ENCODE measurements at places on chromosomes 1 and 21.

DNA sequence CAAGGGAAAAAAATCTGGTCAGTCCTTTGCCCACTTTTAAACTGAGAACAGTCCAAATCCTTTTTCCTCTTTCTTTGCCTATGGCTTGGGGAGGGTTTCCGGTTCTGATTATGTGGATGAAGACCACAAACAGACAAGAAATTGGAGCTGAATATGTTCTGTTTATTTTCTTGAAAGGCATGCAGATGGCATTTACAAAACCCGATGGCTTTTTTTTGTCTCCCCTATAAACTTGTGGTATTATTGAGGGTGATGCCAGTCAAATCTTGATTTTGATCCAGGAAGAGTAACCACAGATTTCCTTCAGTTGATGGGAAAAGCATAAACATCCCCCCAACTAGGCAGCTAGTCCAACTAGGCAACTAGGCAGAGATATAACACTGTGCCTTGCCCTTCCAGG, 38.9 kb downstream of the PLPP3 start:
- H3K27me3 ChIP-seq: no peaks in the 10 kb centered on the region
- H3K4me1 ChIP-seq: peaks cover 14% of the 10 kb centered on the region
- no peak overlapping the region for H3K4me3 ChIP-seq
- H3K36me3 ChIP-seq: peaks cover 30% of the 10 kb centered on the region

DNA sequence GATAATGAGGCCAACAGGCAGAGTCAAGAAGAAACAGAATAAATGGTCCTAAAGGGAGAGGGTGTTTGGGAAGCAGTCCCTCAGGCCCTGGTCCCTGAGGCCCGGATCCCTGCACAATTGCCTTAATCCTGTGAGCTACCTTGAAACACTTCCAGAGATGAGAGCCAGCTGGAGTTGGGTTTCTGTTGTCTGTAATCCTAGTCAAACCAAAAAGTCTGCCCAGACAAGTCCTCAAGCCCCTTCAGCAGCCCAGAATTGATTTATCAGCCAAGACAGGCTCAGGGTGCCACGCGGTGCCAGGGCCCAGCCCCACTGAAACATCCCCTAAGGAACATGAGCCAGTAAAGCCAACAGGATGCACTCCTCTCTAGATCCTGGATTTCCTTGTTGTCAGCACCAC, 16.4 kb upstream of the CLSTN1 start:
- no peaks in the 10 kb centered on the region for H3K36me3 ChIP-seq
- H3K4me1 ChIP-seq: peaks cover 9% of the 10 kb centered on the region
- DNase-seq: no peak

- H3K27me3 ChIP-seq: peaks cover 8% of the 10 kb centered on the region
- H3K4me3 ChIP-seq: no peak overlapping the region
- H3K27ac ChIP-seq: no peak overlapping the region
- no peak for DNase-seq
Measured at GRCh38 chr1:25080294-25081209, 150.5 kb upstream of the RUNX3 start.

DNA sequence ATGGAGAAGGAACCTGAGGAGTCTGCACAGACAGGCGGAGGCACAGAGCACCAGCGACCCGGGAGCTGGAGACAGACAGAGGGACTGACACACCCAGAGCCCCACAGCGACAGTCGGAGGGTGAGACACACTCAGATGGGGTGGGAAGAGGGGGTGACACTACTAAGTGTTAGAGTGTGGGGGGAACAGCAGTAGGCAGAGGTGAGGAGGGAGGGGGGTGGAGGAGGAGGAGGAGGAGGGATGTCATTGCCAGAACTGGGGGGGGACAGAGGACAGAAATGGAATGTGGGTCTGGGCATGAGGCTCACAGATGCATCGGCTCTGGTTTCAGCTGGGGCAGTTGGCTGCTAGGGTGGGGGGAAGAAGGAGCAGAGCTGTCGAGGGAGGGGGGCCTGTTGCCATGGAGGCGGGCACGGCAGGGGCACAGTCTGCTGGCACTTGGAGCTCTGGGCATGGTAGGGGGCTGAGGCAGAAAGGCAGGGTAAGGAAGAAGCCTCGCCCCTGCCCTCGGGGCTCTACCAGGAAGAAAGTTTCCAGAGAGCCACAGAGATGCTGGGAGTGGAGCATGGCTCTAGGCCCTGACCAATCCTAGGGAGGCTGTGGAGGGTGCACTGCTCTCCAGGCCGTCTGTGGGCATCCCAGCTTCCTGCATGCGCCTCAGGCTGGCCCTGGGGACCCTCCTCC, 37.3 kb downstream of the AHDC1 start:
- peaks cover 86% of the 10 kb centered on the region for H3K4me1 ChIP-seq
- peak overlapping the region; percentile 9 for H3K27ac ChIP-seq
- no peak for DNase-seq
